Activated T-cell treated with anti-CD3 and anti-CD28 coated beads, Interleukin-2, amount 50 U/mL, for 72 hours (primary cell): ENCODE measurements at places on chromosomes 7 and 10. TPM values are rescaled to one million over a fixed set of nuclear protein-coding genes. Genes with fewer than 3 reads are reported as not detected.

DNA sequence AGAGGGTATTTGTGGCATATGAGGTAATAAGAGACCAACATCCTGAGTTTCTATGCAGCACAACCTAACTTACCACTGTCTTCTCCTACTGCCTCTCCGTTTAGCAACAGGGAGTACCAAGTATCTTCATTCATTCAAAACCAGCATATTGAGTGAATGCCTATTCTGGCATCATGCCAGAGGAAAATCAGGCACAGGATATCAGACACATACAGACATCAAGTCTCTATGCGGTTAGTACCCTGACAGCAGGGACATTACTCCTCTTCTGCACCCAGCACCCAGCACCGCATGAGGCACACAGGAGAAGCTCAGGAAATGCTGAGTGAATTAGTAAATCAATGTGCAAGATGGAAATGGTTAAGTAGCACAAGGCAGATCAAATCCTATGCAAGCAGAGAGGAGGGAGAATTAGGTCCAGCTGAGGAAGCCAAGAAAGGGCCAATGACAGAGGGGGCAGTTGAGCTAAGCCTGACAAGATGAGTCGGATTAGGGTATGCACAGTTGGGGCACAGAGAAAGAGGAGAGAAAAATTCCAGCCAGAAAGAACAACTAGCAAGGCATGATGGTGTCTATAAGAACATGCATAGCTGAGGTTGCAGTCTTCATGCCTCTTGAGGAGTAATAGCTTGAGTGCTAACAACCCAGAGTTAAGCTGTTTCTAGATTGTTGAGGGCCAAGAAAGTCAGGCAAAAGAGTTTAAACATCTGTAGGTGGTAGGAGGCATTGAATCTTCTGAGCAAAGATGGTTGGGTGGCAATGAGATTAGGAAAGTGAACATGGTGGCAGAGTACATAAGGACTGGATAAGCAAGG lies 146.0 kb downstream of the PLXNA4 start:
- H3K27ac ChIP-seq: peak overlapping the region; percentile 27
- no peaks in the 10 kb centered on the region for H3K27me3 ChIP-seq
- H3K4me3 ChIP-seq: peak overlapping the region; percentile 6
- DNase-seq: no peak
- H3K4me1 ChIP-seq: peaks cover 67% of the 10 kb centered on the region
- no peaks in the 10 kb centered on the region for H3K36me3 ChIP-seq

DNA sequence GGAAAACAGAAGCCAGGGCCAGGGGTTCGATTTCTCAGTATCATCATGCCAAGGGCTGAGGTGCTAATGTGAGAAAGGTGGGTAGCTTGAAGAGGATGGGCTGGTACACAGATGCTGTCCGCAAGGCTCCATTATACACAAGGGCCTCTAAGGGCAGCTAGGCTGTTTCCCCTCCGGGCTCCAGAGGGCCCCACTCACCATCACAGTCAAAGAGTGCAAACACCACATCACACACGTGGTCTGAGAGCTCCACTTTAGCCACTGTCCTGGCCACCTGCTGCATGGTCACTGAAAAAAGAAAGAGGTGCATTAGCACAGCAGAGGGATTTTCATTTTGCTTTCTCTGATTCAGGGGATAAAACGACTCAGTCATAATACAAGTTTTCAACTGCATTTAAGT lies 20.9 kb upstream of the DNAJB12 start:
- no peak overlapping the region for H3K4me3 ChIP-seq
- peaks cover 10% of the 10 kb centered on the region for H3K4me1 ChIP-seq
- no peak for DNase-seq
- H3K36me3 ChIP-seq: peaks cover 1% of the 10 kb centered on the region
- no peaks in the 10 kb centered on the region for H3K27me3 ChIP-seq

GRCh38 chr10:118672766-118673715 lies 77.6 kb upstream of the PRLHR start:
- no peaks in the 10 kb centered on the region for H3K27me3 ChIP-seq
- DNase-seq: no peak
- H3K4me1 ChIP-seq: peaks cover 15% of the 10 kb centered on the region
- no peak overlapping the region for H3K4me3 ChIP-seq
- H3K27ac ChIP-seq: no peak overlapping the region

- H3K4me3 ChIP-seq: no peak overlapping the region
- no peak overlapping the region for H3K27ac ChIP-seq
Measured at GRCh38 chr10:60433684-60434083, 44.0 kb upstream of the ANK3 start.

DNA sequence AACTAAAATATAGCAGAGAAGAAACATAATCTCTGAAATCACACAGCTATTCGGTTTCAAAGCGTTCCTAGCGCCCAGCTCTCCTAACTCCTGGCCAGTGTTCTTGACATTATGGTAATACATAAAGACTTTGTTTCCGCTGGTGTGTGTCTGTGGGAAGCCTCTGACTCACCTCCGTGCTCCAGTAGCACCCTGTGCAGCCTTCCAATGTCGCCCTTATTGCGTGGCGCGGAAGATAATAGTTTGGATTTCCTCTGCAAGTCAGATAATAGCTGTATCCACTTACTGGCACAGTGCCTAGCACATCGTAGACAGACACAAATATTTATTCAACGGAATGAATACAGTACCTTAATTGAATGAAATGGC lies 570 bp downstream of the BMS1 start:
- peak; percentile 18 for DNase-seq
- H3K27me3 ChIP-seq: no peaks in the 10 kb centered on the region
- peaks cover 13% of the 10 kb centered on the region for H3K4me1 ChIP-seq
- H3K27ac ChIP-seq: peak overlapping the region; percentile 58
- H3K4me3 ChIP-seq: peak overlapping the region; percentile 84

DNA sequence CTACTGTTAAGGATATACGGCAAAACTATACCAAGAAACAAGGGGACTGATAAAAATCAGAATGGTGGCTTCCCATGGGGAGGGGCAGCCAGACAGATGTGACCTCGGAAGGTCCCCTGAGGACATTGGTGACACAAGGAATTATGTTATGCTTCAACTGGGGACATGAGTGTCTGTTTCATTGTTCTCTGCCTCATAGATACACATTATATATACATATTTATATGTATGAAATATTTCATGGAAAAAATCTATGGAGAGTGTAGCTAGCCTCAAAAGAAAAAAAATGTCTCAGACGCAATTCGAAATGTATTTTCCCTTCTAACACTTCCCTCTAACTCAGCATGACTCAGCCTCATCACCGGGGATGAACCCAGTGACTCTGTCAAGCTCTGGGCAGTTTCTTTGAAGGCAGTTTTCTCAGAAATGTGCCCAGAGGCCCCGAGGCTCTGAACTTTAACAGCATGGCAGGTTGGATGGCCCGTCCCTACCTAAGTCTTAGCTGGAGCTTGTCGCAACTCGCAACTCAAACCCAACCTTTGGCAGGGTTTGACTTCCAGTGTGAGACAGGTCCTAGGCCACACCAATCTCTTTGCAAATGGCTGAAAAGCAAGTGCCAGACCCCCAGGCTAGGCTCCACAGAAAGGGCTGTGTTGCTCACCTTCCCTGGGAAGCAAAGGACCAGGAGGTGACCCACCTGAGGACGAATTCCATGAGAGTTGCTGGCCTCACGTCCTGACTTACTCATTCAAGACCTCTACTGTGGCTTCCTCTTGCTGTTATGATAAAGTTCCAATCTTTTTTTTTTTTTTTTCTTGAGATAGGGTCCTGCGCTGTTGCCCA lies 86.9 kb downstream of the CARD11 start:
- DNase-seq: peak; percentile 60
- H3K4me1 ChIP-seq: peaks cover 81% of the 10 kb centered on the region
- peaks cover 7% of the 10 kb centered on the region for H3K36me3 ChIP-seq

ZNF107 gene
- total RNA-seq: 18.5 TPM

CALHM1 gene
- not detected for total RNA-seq

DNA sequence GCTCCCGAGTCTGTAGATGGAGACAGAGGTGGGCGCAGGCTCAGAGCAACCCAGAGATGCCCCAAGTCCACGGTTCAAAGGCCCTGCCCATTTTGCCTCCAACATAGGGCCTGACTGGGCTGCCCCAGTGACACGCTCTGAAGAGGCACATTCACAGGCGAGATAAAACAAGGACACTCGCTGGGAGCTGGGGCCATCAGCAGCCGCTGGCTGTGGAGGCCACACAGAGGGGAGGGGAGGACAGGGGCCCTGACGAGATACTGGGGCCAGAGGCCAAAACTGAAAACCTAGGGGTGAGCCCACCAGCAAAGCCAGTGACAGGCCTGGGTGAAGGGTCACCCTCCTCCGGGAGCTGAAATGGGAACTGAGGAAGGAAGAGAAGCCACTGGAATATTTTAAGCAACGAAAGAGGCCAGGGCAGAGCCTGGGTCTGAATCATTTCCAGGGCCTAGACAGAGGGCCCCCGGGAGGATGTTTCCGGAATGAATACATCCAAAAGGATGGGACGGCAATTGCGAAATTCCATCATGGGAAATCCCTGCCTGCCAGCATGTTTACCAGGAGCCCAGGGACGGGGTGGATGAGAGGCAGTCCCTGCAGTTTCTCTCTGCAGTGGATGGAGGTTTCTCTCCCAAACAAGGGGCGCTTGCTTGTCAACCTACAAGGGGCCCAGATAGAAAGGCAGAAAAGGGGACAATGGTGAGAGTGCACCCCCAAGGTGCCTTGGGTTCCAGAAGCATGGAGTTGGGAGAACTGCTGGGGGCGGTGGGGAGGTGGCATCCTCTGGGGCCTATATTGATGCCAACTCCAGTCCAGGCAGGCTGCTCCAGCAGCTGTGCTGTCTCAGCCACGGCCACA lies 29.0 kb upstream of the HSPA12A start:
- H3K27me3 ChIP-seq: peaks cover 31% of the 10 kb centered on the region
- no peaks in the 10 kb centered on the region for H3K36me3 ChIP-seq
- H3K4me3 ChIP-seq: no peak overlapping the region
- H3K27ac ChIP-seq: no peak overlapping the region

CUL1 gene
- 66.6 TPM for total RNA-seq

- H3K4me1 ChIP-seq: peaks cover 12% of the 10 kb centered on the region
- DNase-seq: no peak
- H3K4me3 ChIP-seq: no peak overlapping the region
- no peaks in the 10 kb centered on the region for H3K36me3 ChIP-seq
Measured at GRCh38 chr10:32379318-32379949, 32.5 kb upstream of the EPC1 start.

DNA sequence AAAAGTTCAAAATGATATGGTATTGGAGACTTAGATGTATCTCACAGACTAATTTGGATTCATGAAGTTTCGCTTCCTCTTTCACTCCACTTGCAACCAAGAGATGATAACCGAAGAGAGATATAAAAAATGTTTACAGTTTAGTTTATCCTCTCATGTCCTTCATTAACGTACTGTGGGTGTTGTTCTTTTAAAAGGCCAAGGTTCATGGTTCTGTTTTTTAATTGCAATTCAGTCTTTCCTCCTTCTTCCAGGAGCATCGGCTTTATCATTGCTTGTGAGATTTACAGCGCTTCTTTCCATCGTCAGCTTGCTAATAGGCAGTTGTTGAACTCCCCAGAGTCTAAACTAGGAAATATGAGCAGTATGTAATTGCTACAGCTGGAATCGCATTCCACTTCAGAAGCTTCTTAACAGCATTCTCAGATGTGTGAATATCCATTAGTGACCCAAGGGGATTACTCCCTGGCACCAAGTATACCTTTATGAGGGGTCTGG lies 75.9 kb upstream of the HGF start:
- H3K4me3 ChIP-seq: no peak overlapping the region
- no peaks in the 10 kb centered on the region for H3K27me3 ChIP-seq
- no peak for DNase-seq

- no peak for DNase-seq
- H3K4me3 ChIP-seq: no peak overlapping the region
- H3K27ac ChIP-seq: no peak overlapping the region
- no peaks in the 10 kb centered on the region for H3K36me3 ChIP-seq
Measured at GRCh38 chr7:64632029-64632428, 33.9 kb upstream of the ZNF107 start.

GRCh38 chr7:137395420-137395819 lies 51.9 kb upstream of the PTN start:
- H3K27ac ChIP-seq: no peak overlapping the region
- no peaks in the 10 kb centered on the region for H3K36me3 ChIP-seq
- no peak for DNase-seq
- no peaks in the 10 kb centered on the region for H3K4me1 ChIP-seq
